HFF-Myc (cell line): ENCODE measurements at places on chromosomes 6 and 20.

DNA sequence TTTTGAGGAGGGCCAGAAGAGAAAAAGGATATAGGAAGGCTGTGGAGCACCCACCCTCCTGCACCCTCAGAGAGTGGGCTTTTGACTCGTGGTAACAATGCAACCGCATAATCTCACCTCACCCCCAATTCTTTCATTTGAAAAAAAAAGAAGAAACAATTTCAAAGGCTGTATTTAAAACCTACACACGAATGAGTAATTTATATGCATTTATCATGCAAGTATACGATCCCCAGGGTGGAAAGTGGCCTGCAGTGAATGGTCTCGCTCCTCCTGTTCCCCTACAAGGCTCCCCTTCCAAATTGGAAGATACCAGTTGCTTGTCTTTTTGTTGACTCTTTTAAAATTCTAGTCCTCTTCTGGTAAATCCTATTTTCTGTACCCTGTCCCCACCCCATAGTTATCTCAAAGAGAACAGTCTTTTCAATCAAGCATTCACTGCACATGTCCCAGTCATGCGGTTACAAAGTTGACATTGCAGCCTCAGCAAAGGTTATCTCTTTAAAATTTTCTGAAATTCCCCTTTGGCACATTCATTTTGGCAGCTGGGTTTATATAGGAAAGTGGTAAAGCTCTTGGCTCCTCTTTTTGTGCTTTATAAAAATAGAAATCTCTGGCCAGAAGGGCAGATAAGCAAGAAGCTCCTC is 110.6 kb downstream of the ARID1B start:
- DNase-seq = no peak

- no peak for DNase-seq
Observed at GRCh38 chr20:61420056-61420455, 168.0 kb downstream of the CDH4 start.

GRCh38 chr6:75526502-75527127 is 33.0 kb upstream of the FILIP1 start:
- peak; percentile 62 for DNase-seq

- no peak for DNase-seq
Observed at GRCh38 chr6:166297606-166298005, 10.6 kb downstream of the PRR18 start.

DNA sequence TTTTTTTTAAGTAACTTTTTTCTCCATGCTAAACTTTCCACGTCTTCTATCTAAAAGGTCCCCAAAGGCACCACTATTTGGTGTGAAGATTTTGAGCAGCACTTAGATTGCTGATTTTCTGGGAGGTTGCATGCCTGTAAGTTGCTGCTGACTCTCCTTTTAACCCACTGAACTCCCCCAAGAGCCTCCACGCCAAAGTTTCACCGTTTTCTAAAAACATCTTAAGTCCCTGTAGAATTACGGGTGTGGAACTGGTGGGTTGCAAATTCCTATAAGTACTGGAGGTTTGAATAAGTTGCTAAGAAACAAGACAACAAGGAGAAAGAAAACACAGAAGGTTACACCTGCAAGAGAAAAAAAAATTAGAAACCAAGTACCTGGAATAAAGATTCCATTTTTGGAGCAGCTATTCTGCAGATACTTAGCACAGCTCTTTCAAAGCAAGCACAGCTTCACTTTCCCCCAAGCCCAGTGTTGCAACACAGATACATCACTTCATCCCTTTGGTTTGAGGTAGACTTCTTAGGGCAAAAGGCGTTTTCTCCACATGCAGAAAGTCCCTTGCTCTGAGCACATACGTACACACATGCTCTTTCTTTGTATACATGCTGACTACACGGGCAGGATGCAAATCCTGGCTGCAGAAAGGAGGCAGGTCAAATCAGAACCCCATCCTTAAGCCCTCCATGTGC is 5.0 kb downstream of the JAG1 start:
- no peak for DNase-seq

DNA sequence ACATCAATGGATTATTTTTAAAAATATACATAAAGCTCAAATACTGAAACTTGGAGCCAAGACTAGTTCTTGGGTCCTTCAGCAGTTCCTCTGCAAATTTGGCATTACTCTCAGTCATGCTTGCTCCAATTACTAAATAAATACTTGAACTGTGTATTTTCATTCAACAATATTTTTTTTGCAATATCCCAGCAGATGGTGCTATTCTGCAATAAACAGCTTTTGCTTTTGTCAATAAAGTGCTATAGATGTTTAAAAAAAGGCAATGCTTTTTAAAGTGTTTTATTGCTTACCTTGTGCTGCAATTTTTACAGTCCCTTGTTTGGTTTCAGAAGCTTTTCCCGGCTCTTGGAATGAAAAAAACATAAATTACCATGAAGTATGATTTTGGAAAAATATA is 243.4 kb downstream of the TRDN start:
- no peak for DNase-seq

- no peak for DNase-seq
Observed at GRCh38 chr6:168282985-168283685, 36.4 kb downstream of the DACT2 start.

DNA sequence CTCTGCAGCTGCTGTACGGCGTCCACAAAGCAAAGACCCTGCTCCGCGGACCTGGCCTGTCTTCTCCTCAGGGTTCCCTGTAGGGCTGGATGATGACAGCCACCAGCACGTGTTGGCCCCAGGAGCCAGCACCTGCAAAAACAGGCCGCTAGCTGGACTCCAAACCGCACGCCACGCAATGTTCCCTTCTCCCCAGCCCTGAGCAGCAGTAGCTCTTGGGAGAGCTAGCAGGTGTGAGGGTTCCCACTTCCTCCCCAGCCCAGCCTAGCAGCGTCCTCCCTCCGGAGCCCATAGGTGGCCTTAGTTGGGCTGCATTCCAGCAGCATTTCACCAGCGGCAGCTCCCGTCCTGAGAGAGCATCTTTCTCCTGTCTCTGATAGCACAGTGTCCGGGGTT is 42.3 kb downstream of the DACT2 start:
- DNase-seq = no peak
